Central memory CD4-positive, alpha-beta T cell (primary cell): ENCODE measurements at places on chromosomes 6 and 20.
A peak's percentile ranks its signal among the peaks of the same experiment; 100 is the strongest.

DNA sequence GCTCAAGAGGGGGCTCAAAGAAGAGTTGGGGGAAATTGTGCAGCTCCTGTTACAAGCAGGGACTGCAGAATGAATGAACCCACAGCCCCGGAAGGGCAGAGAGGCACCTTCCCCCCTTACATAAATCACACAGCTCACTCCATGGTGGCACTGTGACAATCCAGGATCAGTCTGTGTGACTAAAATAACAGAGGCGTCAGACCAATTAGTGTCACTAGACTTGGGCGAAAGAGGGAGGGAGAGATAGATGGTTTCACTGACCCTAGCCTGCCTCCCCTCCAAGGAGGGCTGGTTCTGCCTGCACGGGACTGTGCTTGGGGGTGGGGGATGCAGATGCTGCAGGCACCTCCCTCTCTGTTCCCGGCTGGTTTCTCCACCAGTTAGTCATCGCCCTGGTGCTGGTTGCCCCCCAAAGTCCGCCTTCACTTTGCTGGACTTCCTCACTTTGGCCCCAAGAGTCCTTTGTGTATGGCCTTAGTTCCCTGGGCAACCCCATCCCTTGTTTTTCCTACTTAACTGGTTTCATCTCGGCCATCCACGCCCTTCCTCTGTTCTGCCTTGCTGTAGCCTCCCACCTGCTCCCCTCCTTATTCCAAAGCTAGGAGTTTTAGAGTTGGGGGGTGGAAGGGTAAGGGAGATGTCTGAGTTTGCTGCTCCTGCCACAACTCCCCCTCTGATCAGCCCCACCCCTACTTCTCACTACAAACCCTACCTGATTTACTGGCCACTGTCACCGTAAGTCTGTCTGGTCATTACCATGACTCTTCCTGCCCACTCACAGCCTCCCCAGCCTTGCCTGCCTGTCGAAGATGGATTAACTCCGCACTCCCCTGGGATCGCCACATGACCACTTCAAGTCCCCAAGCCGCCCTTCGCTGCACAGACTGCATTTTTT lies 17.7 kb downstream of the CCDC167 start:
- DNase-seq: no peak

DNA sequence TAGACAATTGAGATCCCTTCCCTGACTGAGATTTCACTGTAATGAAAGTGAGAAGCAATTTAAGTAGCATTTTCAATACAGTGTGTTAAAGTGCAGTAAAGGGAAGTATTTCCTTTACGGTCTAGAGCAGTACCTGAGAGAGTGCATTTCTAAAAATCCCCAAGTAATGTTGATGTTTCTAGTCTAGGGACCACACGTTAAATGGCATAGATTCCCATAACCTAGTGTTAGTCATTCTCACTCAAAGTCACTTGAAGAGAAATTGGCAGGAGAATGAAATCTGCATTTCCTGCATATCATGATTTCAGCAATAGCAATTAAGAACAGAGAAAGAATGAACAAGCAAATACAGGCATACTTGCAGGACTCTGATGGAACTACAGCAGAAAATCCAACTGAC lies 67.9 kb downstream of the CGA start:
- no peak for DNase-seq

DNA sequence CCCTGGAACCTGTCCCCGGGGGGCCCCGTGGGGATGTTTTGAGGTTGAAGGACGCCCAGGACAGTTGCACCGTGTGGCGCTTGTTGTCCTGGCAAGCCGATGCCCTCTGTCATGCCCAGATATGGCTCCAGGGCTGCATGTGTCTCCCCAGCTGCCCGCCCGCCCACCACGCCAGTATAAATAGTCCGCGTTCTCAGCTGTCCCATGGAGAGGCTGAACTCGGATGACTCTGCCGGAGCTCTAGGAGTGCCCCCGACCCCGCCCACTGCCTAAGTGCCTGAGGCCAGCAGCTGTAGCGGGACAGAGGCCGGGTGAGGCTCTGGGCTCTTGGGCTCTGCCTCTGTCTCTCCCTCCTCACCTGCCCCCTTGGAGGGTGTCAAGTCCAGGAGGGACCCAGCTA lies 83.0 kb upstream of the GATA5 start:
- DNase-seq: no peak

- no peak for DNase-seq
Observed at GRCh38 chr20:9572670-9573069, 58.3 kb downstream of the LAMP5 start.

GRCh38 chr20:35254448-35254999 lies 23.4 kb downstream of the MMP24OS start:
- no peak for DNase-seq

DNA sequence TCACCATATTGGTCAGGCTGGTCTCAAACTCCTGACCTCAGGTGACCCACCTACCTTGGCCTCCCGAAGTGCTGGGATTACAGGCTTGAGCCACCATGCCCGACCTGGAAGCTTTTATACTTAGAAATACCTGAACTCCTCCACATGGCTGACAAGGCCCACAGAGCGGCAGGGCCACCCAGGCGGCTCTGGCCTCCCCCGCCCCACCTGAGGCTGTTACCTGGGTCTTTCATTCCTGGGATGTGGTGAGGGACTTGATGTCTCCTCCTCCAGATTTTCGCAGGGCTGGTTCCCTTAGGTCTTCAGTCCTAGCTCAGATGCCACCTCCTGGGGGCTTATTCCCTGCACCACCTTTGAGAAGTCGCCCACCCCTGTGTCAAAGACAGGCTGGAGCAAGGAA lies 152.1 kb downstream of the LY86 start:
- DNase-seq: no peak

- DNase-seq: no peak
Observed at GRCh38 chr20:45300961-45301360, 5.7 kb upstream of the RBPJL start.

GRCh38 chr6:91802431-91802830 lies 1215.6 kb upstream of the MAP3K7 start:
- no peak for DNase-seq

DNA sequence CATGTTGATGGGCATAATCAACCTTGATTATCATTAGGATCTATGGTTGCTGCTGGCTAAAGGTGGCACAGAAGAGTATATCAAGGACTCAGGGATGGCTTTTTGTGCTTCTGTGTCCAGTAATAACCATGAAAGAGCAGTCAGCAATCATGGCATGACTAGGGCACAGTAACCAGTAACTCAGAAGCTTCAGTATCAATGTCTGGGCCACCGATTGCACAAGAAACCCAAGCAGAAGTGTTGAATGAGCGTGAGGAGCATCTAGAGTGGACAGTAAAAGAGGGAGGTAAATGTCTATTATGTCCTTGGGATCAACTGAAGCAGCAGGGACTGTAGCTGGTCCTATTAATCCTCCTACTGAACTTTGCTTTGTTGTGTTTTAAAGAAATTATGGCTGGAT lies 81.5 kb upstream of the F13A1 start:
- DNase-seq: no peak

- DNase-seq: no peak
Observed at GRCh38 chr6:46129291-46129628, 529 bp upstream of the ENPP4 start.

GRCh38 chr20:36573103-36573797 lies at the start of gene TGIF2:
TGIF2 (plus strand) TSS chr20:36573597; CDS start chr20:36578775, 5,178 bp downstream.
- DNase-seq: peak; percentile 89
